GM10248 (cell line): ENCODE measurements at places on chromosomes 6 and 20.

DNA sequence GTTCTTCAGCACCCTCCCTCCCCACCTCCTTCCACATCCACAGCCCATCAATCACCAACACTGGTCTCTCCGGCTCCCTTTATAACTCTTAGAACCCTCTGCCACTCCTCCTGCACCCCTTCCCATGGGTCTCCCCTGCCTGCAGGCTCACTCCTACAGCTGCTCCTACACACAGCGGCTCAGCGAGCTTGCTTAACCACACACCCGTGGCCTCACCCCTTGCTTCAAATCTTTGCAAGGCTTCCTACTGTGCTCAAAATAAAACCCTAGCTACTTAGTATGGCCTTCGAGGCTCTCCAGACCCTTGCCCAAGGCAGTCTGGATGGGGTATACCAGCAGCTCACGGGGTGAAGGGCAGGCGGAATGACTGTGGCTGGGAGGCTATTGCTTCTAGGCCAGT, 63.7 kb downstream of the JPH2 start:
- no peak for DNase-seq

DNA sequence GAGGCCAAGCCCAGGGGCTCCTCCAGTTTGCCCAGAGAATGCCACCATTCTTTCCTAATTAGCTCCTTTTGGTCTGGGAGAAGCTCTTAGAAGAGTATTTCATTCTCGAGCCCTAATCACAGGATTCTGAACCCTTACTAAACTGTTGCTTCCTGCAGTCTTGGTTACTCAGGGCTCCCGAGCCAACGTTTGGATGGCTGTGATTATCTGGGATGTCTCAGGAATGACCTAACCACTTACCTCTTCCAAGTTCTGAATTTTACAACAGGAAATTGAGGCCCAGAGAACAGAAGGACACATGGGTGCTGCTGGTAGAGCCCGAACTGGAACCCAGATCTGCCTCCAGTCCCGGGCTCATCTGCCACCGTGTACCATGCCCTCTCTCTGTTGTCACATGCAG, 22.2 kb upstream of the PNPLA1 start:
- DNase-seq: no peak

DNA sequence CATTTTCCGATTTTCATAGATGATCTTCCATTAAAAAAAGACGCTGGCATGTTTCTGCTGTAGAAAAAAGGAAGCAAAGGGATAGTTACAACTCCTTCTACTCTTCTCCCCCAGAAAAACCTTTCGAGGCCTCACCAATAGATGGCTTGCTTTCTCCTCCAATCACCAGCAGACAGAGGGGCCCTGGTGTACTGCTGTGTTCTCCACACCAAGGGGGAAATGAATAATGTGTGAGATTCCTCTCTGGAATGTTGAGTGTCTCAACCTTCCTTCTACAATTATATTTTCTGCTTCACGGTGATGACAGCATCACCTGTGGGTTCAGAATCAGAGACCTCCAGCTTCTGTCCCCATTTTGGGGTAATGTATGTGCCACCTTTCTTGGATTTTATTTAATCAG, 185.7 kb upstream of the FLRT3 start:
- no peak for DNase-seq

- peak; percentile 57 for DNase-seq
Measured at GRCh38 chr20:43537921-43538877, 20.6 kb upstream of the SGK2 start.

- DNase-seq: no peak
Measured at GRCh38 chr6:155943635-155944034, 488.0 kb upstream of the NOX3 start.

GRCh38 chr6:158639056-158639455, 5.5 kb downstream of the DYNLT1 start:
- no peak for DNase-seq
